Activated naive CD4-positive, alpha-beta T cell treated with anti-CD3 and anti-CD28 coated beads, Interleukin-2, amount 50 U/mL, for 16 hours (primary cell): ENCODE measurements at places on chromosomes 11 and 22.

GRCh38 chr11:100681064-100681502 lies 6.0 kb upstream of the ARHGAP42 start:
- no peak for DNase-seq

DNA sequence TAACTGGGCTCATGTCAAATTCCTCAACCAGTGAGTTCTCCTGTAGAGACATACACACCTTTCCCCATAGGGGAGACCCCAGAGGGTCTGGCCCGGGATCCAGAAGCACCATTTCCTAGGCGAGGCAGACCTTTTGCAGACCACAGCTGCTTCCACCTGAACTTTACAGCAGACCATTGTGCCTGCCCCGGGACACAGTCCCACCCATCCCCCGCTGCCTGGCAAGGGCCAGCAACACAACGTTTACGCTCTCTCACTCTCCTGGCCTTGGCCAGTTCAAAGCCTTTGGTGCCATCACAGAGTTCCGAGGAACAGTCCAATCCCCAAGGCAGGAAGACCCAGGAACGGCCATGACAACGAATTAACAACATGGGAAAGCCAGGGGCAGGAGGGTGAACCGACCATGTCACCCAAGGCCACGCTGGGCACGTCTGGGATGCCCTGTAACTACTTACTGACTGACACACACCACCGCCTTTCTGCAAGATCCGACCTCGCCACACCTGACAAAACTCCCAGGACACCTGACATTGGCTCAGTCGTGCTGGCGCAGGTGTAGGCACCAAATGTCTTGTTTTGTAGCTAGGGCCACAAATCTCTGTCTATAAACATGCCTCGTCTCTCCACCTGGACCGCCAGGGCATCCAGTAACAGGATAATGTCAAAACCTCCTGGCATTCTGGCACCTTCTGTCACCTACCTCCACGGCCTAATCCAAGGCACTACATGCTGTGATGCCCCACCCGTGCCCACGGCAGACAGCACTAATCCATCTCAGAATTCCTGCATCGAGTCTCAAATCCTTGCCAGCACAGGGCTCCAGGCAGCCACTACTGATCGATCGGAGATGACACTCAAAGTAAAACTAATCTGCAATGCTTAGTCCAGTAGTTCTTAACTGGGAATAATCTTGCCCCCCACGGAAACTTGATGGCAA lies 51.3 kb downstream of the MYH9 start:
- DNase-seq: no peak

GRCh38 chr22:50473855-50474671 lies 772 bp downstream of the SBF1 start:
- DNase-seq: peak; percentile 50

- DNase-seq: no peak
Observed at GRCh38 chr11:100575860-100576717, 111.0 kb upstream of the ARHGAP42 start.

DNA sequence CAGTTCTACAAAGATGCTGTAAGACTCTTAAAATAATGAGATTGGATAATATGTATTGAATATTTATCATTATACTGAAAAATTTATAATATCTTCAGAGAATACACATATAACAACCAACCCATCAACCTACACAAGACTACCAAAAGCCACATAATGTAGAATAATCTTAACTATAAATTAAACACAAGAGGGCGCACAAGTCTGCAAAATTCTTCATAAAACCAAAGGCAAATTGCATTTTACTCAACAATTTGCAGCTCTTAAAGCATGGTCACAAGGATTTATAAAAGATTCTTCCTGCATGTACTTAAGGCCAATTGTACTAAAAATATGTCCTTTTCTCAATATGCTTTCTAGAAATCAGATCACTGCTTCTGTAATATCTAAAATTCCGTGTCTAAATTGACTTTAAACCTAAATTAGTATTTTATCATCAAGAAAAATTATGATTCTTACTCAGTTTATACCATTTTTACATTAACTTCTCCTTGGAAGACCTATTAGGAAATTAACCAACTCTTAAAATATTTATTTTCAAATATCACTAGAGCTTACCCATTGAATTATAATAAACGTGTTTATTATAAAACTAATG lies 79.0 kb downstream of the TTC28 start:
- no peak for DNase-seq

DNA sequence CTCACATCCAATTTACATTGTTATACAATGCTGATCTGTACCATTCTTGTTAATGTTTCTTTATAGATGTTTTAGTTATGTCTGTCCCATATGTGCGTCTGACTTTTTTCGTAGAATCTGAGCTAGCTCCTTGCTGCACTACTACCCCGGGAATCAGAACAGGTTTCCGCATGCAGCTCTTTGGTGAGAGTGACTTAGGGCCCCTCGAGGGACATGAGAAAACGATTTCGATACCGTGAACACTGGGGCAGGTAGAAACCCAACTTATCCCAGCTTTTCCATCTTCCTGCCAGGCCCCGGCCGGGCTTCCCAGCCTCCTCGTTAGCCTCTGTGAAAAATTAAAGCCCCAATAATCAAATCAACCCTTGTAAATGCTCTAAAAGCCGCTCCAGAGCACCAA lies 23.4 kb upstream of the PKNOX2 start:
- DNase-seq: no peak

- DNase-seq: no peak
Observed at GRCh38 chr11:33344611-33345010, 87.4 kb downstream of the HIPK3 start.

DNA sequence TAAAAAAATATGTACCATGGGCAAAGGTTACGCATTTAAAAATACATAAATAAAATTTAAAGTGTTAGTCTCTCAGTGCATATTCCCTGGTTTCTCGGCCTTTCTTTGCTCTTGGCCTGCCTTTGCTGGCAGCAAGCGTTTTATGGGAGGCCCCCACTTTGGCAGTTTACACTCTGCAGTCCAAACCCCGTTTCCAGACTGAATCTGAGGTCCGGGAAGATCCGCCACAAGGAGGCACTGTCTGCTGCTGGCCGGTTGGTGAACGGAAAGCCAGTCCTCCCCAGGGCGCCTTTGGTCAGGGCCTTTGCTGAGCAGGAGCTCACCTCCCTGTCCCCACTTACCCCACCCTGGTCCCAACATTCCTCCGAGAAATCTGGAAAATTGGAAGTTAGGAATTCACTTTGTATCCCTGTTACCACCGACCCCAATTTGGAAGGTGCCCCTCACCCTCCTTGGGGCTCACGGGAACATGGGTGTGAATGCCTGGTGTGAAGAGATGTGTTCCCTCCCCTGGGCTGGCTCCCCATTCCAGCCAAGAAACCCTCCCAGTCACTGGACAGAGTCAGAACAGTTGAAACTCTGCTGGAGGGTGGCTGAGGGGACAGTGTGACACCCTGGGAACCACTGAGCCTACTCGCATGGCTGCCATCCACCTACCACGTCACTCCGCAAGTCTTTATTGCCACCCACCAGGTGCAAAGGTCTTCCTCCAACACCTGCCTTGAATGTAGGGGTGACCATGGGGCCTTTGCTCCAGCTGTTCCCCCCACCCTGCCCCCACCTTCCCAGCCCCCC lies 9.4 kb upstream of the SF1 start:
- peak; percentile 64 for DNase-seq

GRCh38 chr22:34879001-34879400 lies 187.0 kb upstream of the ISX start:
- DNase-seq: no peak

- DNase-seq: no peak
Observed at GRCh38 chr22:45777046-45777851, 105.6 kb downstream of the ATXN10 start.

- DNase-seq: no peak
Observed at GRCh38 chr11:84157639-84158038, 871.5 kb upstream of the CCDC90B start.

- DNase-seq: no peak
Observed at GRCh38 chr11:86663291-86663690, 9.1 kb downstream of the ME3 start.

DNA sequence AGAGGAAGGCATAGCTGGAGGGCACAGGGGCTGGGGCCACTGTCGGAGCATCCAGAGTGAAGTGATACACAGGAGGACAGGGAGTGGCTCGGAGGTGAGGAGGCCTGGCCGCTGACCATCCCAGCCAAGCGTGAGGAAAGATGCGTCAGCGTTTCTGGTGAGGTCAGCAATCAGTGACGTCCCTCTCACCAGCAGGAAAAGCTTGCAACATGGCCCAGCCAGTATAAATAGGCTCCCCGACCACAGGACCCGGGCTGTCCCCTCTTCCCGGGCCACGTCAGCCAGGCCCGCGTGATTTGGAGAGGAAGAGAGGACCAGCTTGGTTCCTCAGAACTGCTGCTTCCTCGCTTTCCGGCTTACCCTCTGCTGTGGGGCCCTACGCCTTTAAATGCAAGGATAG lies 4.2 kb upstream of the OSM start:
- DNase-seq: no peak

DNA sequence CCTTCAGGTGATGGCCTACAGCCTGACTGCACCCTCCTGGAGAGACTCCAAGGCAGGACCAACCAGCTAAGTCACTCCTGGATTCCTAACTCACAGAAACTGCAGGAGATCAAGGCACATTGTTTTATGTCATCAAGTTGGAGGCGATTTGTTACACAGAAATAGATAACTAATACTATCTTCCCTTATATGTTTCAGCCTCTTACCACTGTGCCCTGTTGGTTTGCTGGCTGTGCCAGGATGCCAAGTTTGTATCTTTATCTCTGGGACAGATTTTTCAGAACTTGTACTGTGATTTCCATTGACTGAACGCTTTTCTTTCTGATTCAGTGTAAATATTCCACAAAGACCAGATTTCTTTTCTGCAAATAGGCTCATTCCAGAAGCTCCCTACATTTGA lies 76.2 kb upstream of the OPCML start:
- DNase-seq: no peak

DNA sequence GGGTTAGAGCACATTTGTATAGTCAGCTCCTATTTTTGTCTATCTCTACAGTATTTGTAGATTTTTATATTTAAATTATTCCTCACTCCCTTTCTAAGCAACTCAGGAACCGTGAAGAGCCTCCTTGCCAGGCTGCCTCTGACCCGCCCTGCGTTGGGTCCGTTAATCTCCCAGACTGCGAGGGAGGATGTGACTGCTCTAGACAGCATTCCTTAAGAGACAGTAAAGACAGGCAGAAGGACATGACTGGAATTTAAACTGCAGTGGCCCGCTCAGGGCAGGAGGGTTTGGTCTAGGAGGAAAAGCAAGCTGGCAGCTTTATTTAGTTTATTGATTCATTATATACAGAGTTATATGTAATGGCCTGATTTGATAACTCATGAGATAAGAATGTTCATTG lies 413.7 kb downstream of the TMEM135 start:
- DNase-seq: no peak

GRCh38 chr11:17230867-17231851 lies 23.4 kb upstream of the PIK3C2A start:
- peak; percentile 52 for DNase-seq
